ENCODE measurements at places on chromosomes 5 and 9. TPM values are rescaled to one million over a fixed set of nuclear protein-coding genes. Genes with fewer than 3 reads are reported as not detected.

The FRMD3 gene
- 8.0 TPM for total RNA-seq

The TLR4 gene
- total RNA-seq, result 2.7 TPM

The CDH9 gene
- total RNA-seq, result 0.68 TPM

- no peaks in the 10 kb centered on the region for H3K27me3 ChIP-seq
- H3K27ac ChIP-seq, result no peak overlapping the region
- peaks cover 46% of the 10 kb centered on the region for H3K36me3 ChIP-seq
- H3K4me1 ChIP-seq, result no peaks in the 10 kb centered on the region
- DNase-seq, result no peak
These were observed 19.8 kb downstream of the C5orf22 start for GRCh38 chr5:31551878-31552277.

GRCh38 chr9:93115486-93116071, 18.5 kb downstream of the NINJ1 start:
- H3K27ac ChIP-seq, result no peak overlapping the region
- peaks cover 8% of the 10 kb centered on the region for H3K36me3 ChIP-seq

DNA sequence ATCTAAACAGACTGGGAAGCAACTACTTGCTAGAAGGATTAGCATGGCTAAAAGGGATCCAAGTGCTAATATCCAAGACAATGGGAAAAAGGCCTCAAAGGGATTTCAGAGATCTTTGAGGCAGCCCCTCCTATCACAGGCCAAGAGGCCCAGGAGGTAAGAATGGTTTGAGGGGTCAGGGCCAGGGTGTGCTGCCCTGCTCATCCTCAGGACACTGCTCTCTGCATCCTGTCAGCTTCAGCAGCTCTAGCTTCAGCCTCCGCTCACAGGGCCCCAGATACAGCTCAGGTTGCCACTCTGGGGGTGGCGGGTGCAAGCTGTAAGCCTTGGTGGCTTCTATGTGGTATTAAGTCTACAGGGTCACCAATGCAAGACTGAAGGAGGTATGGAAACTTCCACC, 278.7 kb downstream of the PARP8 start:
- no peaks in the 10 kb centered on the region for H3K27me3 ChIP-seq
- peaks cover 8% of the 10 kb centered on the region for H3K4me1 ChIP-seq
- no peak overlapping the region for H3K27ac ChIP-seq
- DNase-seq, result no peak

DNA sequence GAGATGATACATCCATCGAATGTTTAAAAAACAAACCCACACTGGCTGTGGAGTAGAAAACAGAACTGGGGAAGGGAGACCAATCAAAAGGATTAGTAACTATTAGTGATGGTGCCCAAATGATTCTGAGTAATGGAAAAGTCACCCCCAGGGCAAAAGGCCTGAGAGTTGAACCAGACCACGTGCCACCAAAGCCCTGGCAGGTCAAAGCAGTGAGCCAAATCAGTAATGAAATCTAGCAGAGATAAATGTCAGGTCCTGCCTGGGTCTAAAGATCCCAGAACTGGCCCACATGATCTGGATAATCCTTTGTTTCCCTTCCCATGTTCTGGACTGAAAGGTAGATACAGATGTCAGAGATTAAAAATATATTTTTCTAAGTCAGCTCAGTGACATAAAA, 9.4 kb downstream of the OTULINL start:
- no peaks in the 10 kb centered on the region for H3K4me1 ChIP-seq
- H3K36me3 ChIP-seq, result no peaks in the 10 kb centered on the region
- no peak overlapping the region for H3K27ac ChIP-seq
- H3K27me3 ChIP-seq, result no peaks in the 10 kb centered on the region
- H3K4me3 ChIP-seq, result no peak overlapping the region

GRCh38 chr9:132214027-132214622, 52.3 kb downstream of the NTNG2 start:
- no peak overlapping the region for H3K4me3 ChIP-seq
- DNase-seq, result no peak
- peaks cover 7% of the 10 kb centered on the region for H3K4me1 ChIP-seq
- no peaks in the 10 kb centered on the region for H3K36me3 ChIP-seq

- no peak overlapping the region for H3K27ac ChIP-seq
- no peaks in the 10 kb centered on the region for H3K4me1 ChIP-seq
- no peaks in the 10 kb centered on the region for H3K36me3 ChIP-seq
- no peaks in the 10 kb centered on the region for H3K27me3 ChIP-seq
These were observed 192.5 kb upstream of the ZNF462 start for GRCh38 chr9:106670418-106670817.
